ENCODE measurements at places on chromosomes 6 and 20.

GRCh38 chr6:128047989-128048388, 147.1 kb upstream of the THEMIS start:
- H3K4me3 ChIP-seq, result no peak overlapping the region
- no peaks in the 10 kb centered on the region for H3K36me3 ChIP-seq
- no peaks in the 10 kb centered on the region for H3K4me1 ChIP-seq
- no peak overlapping the region for H3K27ac ChIP-seq

DNA sequence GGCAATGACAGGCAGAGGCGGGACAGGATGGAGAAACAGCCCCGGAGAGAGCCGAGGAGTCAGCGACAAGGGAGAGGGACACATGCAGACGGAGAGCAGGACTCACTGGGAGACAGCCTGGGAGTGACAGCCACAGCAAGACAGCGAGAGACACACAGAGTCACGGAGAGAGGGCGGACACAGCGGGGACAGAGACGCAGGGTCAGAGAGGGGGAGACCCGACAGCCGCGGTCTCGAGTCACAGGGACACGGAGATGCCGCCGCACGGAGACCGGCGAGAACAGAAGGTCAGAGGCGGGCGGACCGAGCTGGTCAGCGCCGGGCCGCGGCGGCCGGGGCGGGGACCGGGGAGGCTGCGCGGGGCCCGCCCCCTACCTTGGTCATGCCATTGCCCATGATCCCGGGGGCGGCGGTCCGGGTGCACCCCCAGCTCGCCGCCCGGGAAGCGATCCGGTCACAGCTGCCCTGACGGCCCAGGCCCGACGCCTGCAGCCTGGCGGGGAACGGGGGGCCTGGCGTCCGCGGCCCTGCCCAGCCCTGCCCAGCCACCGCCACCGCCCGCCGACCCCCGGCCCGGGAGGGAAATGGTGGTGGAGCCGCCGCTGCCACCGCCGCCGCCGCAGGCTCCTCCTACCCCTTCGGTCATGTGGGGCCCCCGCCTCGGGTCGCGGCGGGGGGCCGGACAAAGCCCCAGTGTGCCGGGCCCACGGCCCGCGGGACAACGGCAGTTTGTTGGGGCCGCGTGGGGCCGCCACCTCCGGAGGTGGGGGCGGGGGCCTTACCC, at the start of the genes DUSP15 and TTLL9:
TSS of gene DUSP15 (minus strand) at position 586 of the 784 bp plus-strand sequence. CDS start at position 396, 190 bp downstream.
TSS of gene TTLL9 (plus strand) at position 693 of the 784 bp plus-strand sequence. CDS start 493 bp downstream, outside the sequence.
- H3K27ac ChIP-seq, result no peak within 1 kb of the TSS
- peaks cover 10% of the 10 kb centered on the region for H3K4me1 ChIP-seq
- H3K4me3 ChIP-seq, result peak within 1 kb of the TSS; percentile 76
- DNase-seq, result no peak

DNA sequence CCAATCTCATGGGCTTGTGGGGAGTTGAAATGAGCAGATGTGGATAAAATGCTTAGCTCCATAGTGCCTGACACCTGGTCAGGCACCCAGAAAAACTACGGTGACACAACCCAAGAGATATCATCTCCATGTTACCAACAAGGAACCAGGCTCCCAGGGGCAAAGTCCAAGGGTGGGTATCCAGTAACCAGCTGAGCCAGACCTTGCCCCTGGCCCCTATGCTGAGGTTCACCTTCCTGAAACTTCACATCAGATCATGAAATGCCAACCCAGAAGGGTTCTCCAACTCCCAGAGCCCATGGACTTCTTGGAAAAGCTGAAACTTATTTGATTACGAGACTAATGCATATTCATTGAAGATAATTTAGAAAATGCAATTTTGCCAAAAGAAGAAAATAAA, 141.8 kb upstream of the KCNG1 start:
- H3K4me1 ChIP-seq, result no peaks in the 10 kb centered on the region
- no peaks in the 10 kb centered on the region for H3K36me3 ChIP-seq
- no peak overlapping the region for H3K4me3 ChIP-seq
- DNase-seq, result no peak
- peaks cover 25% of the 10 kb centered on the region for H3K27me3 ChIP-seq

DNA sequence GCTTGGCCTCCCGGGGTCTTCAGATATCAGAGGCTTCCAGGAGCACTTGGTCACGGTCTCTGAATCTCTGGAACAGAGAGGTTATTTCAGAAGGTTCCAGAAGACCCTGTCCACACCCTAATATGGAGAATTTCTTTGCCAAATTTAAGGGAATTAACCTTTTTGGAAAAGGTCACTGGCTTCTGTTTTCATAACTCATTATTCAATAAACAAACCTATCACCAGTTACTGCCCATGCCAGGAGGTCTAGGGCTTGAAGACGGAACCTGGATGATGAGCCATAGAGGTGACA, 507 bp upstream of the CST4 start:
- peaks cover 5% of the 10 kb centered on the region for H3K27me3 ChIP-seq
- no peak overlapping the region for H3K4me3 ChIP-seq
- no peak for DNase-seq
- no peaks in the 10 kb centered on the region for H3K36me3 ChIP-seq
- no peaks in the 10 kb centered on the region for H3K4me1 ChIP-seq

DNA sequence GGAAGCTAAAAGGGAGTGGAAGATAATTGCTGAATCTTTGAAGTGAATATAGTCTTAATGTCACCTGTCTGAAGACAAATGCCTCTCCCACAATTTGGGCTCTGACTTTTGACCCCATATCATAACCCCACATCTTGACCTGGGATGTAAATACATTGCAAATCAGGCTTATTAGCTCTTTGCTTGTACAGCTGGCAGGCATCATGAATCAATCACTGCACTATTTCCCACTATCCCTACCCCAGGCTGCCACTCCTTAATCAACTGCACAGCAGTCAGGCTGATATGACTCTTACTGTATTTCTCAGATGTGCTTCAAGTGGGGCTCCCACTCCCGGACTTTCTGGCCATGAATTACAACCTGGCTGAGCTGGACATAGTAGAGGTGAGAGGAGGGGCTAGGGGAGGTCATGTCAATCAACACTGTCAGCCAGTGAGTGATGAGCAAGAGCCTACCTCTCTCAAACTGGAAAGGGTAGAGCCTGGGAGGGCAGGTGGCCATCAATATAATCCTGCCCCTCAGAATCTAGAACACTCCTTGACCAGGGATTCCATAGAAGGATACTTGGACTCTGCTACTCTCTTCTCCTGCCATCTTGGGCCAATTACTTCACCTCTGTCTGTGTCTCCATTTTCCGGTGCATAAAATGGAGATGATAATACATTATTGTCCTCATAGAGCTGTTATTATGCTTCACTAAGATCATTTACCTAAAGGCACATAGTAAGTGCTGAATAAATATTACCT, 10.5 kb upstream of the BPIFB3 start:
- H3K4me3 ChIP-seq, result no peak overlapping the region
- no peak overlapping the region for H3K27ac ChIP-seq
- H3K36me3 ChIP-seq, result no peaks in the 10 kb centered on the region
- H3K4me1 ChIP-seq, result no peaks in the 10 kb centered on the region
- DNase-seq, result no peak

DNA sequence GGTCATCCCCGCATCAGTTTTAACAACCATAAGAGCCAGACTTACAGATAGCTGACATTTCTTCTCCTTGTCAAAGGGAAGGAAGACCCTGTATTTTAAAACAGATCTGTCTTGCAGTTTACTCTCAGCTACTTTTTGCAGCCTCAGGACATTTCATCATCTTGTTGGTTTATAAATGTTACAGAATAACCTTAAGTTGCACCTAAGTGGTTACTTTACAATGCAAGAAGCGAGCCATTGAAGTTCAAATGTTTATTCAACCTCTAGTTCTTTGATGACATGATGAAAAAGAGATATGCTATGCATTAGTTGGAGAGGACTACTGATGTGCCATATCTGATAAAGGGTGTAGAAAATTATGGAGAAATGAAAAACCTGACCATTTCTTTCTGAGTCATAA, 187.9 kb upstream of the COL21A1 start:
- no peak overlapping the region for H3K27ac ChIP-seq
- peaks cover 4% of the 10 kb centered on the region for H3K27me3 ChIP-seq
- H3K36me3 ChIP-seq, result no peaks in the 10 kb centered on the region
- H3K4me3 ChIP-seq, result no peak overlapping the region
- DNase-seq, result no peak
- H3K4me1 ChIP-seq, result no peaks in the 10 kb centered on the region

GRCh38 chr6:113672491-113673149, 184.5 kb upstream of the MARCKS start:
- no peak for DNase-seq
- no peak overlapping the region for H3K4me3 ChIP-seq
- no peaks in the 10 kb centered on the region for H3K4me1 ChIP-seq
- H3K27ac ChIP-seq, result no peak overlapping the region
- no peaks in the 10 kb centered on the region for H3K36me3 ChIP-seq

GRCh38 chr6:158621694-158622544, 22.6 kb downstream of the DYNLT1 start:
- DNase-seq, result no peak
- H3K4me3 ChIP-seq, result no peak overlapping the region
- peaks cover 17% of the 10 kb centered on the region for H3K4me1 ChIP-seq
- peaks cover 45% of the 10 kb centered on the region for H3K36me3 ChIP-seq

DNA sequence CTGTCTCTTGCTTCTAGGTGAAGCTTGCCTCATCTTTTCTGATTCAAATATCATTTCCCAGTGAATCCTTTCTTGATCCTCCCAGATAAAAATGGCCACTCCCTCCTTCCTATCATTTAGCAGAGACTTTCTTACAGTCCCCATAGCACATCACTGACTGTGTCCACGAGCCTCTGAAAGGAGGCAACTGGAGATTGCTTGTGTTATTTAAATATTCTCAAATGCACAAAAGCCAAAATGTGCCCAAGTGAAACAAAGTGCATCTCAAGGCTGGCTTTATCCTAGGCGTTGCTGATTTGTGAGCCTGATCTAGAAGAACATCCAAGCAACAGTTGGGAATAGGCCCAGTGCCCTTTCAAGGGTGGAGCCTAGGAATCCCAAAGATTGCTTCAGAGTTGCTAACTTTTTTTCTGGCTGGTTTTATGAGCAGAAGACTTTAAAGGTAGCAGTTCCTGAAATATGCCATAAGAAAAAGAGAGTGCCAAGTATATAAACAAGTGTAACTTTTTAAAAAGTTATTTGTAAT, 393.6 kb downstream of the CD83 start:
- no peak for DNase-seq
- H3K4me1 ChIP-seq, result peaks cover 10% of the 10 kb centered on the region
- H3K27me3 ChIP-seq, result no peaks in the 10 kb centered on the region
- no peak overlapping the region for H3K4me3 ChIP-seq
- no peaks in the 10 kb centered on the region for H3K36me3 ChIP-seq

DNA sequence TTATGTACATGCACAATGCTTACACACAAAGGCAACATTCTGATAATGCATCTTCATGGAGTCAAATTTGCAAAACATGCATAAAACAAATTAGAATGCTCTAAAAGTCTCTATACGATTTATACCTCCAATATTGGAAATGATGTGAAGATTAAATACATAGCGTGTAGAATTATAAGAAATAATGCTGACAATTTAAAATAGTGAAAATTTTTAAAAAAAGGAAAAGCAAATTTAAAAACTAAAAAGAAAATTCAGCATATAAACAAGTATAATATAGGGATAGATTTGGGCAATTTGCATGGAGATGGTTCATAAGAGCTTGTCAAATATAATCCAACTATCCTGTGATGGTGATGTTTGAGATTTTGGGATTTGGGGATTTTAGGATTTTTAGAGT, 14.9 kb downstream of the TCF21 start:
- no peaks in the 10 kb centered on the region for H3K36me3 ChIP-seq
- no peak overlapping the region for H3K4me3 ChIP-seq

- H3K4me3 ChIP-seq, result no peak overlapping the region
- no peaks in the 10 kb centered on the region for H3K4me1 ChIP-seq
- no peaks in the 10 kb centered on the region for H3K27me3 ChIP-seq
- no peaks in the 10 kb centered on the region for H3K36me3 ChIP-seq
Observed at GRCh38 chr20:54058420-54059139, 11.8 kb downstream of the BCAS1 start.

DNA sequence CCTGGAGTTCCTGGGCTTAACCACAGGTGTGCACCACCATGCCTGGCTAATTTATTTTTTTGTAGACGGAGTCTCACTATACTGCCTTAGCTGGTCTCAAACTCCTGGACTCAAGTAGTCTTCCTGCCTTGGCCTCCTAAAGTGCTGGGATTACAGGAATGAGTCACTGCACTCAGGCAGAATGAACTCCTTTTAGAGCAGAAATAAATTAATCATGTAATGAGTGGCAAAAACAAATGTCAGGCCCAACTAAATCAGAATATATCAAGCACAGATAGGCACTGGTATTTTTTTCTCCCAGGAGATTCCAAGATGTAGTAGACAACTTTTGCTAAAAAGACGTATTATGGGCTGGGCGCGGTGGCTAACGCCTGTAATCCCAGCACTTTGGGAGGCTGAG, 2.6 kb downstream of the RPS10 start:
- peak overlapping the region; percentile 99 for H3K27ac ChIP-seq
- no peak for DNase-seq
- no peaks in the 10 kb centered on the region for H3K27me3 ChIP-seq
- peaks cover 64% of the 10 kb centered on the region for H3K36me3 ChIP-seq

GRCh38 chr6:34249469-34250261, 859 bp upstream of the SMIM29 start:
- peaks cover 42% of the 10 kb centered on the region for H3K4me1 ChIP-seq
- H3K4me3 ChIP-seq, result peak overlapping the region; percentile 92
- H3K27me3 ChIP-seq, result no peaks in the 10 kb centered on the region
- H3K27ac ChIP-seq, result peak overlapping the region; percentile 81
- peaks cover 14% of the 10 kb centered on the region for H3K36me3 ChIP-seq

DNA sequence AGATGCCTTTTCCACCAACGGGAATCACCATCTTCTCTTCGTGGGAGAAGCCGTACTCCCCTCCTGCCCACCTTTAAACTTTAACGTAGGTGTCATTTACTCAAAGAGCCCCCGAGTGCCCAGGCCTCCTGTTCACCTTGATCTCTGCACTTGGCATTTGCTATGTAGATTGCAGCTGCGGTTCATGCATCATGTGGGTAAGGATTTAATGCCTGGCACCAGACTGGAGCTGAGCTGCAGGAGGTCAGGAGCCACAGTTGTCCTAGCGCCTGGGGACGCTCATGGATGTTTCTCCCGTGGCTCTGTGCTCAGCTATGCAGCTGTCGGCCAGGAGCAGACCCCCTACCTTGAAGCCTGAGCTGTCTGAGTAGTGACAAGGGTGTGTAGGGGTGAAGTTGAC, 133.7 kb downstream of the CDH4 start:
- DNase-seq, result no peak
- no peak overlapping the region for H3K4me3 ChIP-seq
- no peaks in the 10 kb centered on the region for H3K4me1 ChIP-seq
- peaks cover 7% of the 10 kb centered on the region for H3K27me3 ChIP-seq
- H3K36me3 ChIP-seq, result no peaks in the 10 kb centered on the region

- no peaks in the 10 kb centered on the region for H3K36me3 ChIP-seq
- peaks cover 70% of the 10 kb centered on the region for H3K4me1 ChIP-seq
- H3K4me3 ChIP-seq, result no peak overlapping the region
- no peak overlapping the region for H3K27ac ChIP-seq
- no peak for DNase-seq
Observed at GRCh38 chr6:15336900-15337560, 91.2 kb downstream of the JARID2 start.

- H3K27ac ChIP-seq, result no peak overlapping the region
- H3K4me1 ChIP-seq, result no peaks in the 10 kb centered on the region
- H3K4me3 ChIP-seq, result no peak overlapping the region
- no peaks in the 10 kb centered on the region for H3K36me3 ChIP-seq
Observed at GRCh38 chr20:42901689-42902440, 287.8 kb downstream of the PTPRT start.
